ENCODE measurements at places on chromosomes 6 and 20. TPM values are rescaled to one million over a fixed set of nuclear protein-coding genes. Genes with fewer than 3 reads are reported as not detected.

The HLA-DOA gene
- total RNA-seq: 14.0 TPM

The HAO1 gene
- not detected for total RNA-seq

The PTPRK gene
- total RNA-seq: 1.0 TPM

The PLG gene
- not detected for total RNA-seq

The WFDC10B gene
- not detected for total RNA-seq

The MYMX gene
- total RNA-seq: not detected

The PACRG gene
- 0.44 TPM for total RNA-seq

The LAMP5 gene
- total RNA-seq: not detected

The LTV1 gene
- 24.2 TPM for total RNA-seq

Data from CD4-positive, CD25-positive, alpha-beta regulatory T cell (primary cell).